ENCODE measurements at places on chromosomes 3 and 15.

- DNase-seq = no peak
These were observed 234.4 kb upstream of the LRTM1 start for GRCh38 chr3:55162031-55162795.

- no peak for DNase-seq
These were observed 963.4 kb upstream of the CFAP20DC start for GRCh38 chr3:60013241-60013640.

- DNase-seq = no peak
These were observed 926 bp upstream of the SKOR1 start for GRCh38 chr15:67824197-67824968.

- DNase-seq = no peak
These were observed 38.5 kb downstream of the LRCH3 start for GRCh38 chr3:197829397-197830045.

- DNase-seq = no peak
These were observed 94.7 kb upstream of the PDZRN3 start for GRCh38 chr3:73719413-73719851.

DNA sequence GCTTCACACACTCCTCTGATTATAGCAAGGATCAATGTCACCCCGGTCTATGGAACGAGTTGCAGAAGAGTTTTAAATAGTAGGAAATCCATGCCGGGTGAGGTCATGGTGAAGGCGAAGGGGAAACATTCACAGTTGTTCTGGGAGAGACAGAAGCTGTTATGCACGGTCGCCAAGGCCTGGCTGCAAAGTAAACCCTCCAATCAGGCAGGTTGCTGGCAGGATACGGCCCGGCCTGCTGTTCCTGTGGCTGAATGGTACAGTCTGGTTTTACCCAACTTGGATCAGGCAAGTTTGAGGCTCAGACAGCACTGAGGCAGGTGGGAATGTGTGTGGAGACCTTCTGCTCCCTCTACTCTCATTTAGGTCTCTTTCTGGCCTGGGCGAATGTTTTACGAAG is 45.3 kb upstream of the ATP2B2 start:
- no peak for DNase-seq

GRCh38 chr3:135224815-135225362 is 429.8 kb downstream of the EPHB1 start:
- DNase-seq = no peak

- DNase-seq = no peak
These were observed 108.9 kb downstream of the DUT start for GRCh38 chr15:48440084-48440483.

DNA sequence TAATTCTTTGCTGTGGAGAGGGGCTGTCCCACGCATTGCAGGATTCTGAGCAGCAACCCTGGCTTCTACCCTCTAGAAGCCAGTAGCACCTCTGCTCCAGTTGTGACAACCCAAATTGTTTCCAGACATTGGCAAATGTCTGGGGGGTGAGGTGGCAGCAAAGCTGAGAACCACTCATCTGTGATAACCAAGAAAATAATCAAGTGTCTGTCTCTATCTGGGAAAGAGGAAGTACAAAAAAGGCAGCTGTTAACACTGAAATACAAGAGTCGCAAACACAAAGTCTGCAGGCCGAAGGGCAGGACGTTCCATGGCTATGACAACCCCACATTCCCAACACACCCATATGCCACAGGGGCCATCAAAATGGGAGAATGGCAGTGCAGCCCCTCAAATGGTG is 42.2 kb upstream of the GNB5 start:
- DNase-seq = no peak

- DNase-seq = no peak
These were observed 56.3 kb upstream of the EPHB3 start for GRCh38 chr3:184505076-184505878.

DNA sequence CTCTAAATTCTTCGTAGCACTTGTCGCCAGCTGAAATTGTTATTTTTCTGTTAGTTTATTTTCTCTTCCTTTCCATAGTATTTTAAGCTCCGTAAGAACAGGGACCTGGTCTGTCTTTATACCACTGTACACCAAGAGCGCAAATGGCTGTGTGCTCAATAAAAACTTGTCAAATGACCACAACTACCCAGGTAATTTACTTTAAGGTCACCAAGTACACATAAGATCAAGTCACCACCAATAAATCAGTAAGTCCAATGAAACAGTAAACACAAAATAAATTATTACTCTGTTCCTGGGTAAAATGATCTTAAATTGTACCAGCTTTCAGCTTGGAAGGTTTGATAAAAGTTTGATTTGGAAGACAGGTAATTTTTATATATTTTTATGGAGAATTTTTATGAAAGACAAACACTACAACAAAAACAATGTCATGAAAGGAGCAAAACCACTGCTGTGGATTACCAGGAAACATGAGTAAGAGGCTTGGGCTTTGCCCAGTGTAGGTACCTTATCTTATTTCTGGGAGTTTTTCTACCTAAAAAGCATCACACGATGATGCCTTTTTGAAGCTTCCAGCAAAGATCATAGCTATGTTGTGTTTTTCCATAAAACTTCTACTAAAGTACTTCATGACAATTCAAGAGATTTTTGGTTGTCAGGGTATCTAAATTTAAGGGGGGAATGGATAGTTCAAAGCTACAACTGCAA is 406.8 kb downstream of the SHQ1 start:
- no peak for DNase-seq

DNA sequence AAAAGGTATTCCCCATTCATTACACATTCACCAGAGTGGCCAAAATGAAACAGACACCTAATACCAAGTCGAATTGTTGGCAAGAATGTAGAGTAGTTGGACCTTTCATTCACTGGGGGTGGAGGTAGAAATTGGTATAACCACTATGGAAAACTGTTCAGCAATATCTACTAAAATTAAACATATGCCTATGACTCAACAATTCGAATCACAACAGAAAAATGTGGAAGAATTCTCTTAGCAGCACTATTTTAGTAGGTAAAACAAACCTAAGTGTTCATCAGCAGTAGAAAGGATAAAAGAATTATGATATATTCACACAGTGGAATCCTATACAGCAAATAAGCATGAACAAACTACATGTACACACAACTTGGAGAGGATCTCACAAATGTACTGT is 30.6 kb downstream of the POLG start:
- DNase-seq = no peak

GRCh38 chr15:91942720-91943394 is 89.3 kb downstream of the SLCO3A1 start:
- peak; percentile 62 for DNase-seq

GRCh38 chr3:65080432-65080831 is 392.6 kb upstream of the ADAMTS9 start:
- no peak for DNase-seq

GRCh38 chr3:153896197-153896596 is 225.0 kb upstream of the ARHGEF26 start:
- DNase-seq = no peak

DNA sequence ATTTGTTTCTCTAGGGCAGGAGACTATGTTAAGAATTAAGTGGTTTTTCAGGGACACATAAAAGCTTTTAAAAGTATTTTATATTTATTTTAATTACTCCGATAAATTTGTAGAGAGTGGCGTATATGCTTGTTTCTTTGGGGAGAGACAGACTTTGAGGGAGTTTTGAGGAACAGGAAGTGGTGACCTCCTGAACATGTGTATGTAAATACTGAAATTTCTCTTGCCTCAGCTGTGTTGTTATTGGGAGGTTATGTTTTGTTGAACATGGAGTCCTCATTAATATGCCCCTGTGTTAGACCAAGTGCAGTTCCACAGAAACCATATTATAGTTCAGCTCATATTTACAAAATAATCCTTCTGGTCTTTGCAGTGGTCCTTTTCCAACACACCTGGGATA is 41.8 kb upstream of the UTS2B start:
- no peak for DNase-seq

GRCh38 chr3:29454161-29454611 is 173.3 kb downstream of the RBMS3 start:
- DNase-seq = no peak

- DNase-seq = no peak
These were observed 210.1 kb downstream of the MECOM start for GRCh38 chr3:169453256-169454059.

DNA sequence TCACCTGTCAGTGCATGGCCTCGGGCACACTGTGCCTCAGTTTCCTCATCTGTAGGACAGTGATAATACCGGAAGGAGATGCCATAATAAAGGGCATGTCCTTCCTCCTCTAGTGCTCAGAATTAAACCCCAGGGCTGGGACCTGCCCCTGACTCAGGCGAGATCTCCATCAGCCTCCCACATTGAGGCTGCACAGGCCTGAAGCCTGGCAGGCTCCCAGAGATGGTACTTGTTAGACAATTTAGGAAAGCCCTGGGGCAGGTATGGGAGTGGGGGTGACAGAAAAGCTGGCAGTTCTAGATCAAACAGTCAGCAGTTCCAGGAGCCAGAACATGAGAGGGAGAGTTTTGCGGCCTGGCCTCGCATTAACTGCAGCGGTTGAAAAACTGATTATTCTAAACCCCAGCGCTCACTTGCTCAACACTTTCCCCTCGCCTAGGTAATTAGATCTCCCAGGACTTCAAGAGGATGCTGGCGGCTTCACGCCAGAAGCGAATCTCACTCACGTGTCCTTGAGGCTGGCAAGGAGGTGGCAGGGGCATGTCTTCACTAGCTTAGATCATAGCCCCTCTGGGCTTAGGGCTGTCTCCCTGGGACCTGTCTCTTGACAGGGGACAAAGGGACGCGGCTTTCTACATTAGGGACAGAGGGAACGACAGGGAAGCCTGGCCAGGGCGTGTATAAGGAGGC is 73.1 kb downstream of the ATP2B2 start:
- no peak for DNase-seq

DNA sequence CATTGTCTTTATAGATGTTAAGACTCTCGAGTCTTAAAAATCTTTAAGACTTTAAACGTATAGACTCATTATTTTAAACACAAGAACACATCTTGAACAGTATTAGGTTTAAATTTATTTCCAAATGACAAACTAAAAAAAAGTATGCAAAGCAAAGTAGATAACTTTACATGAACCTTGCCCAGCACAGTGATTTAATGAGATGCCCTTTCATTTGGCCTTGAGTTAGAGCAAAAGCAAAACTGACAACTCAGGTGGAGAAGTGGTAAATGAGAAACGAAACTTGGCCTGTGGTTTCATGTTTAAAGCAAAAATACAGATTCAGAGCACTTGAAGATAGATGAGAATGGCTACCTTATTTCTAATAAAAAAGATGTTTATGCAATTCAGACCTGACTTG is 8.6 kb downstream of the GPR15 start:
- DNase-seq = peak; percentile 38

DNA sequence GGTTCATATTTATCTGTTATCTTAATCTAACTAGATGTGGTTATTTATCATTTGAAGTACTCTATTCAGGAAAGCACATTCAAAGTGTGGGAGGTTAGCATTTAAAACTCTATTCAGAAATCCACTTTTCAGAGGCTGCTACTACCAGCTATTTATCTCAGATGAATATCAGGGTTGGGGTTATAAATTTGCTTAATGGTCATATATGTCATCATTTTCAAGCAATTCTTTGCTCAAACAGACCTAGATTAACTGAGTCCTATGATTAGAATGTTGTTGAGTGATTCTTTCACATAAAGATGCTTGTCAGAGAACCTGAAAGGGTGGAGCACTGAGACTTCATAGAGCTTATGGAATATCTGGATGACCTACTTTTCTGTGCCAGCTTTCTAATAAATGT is 436.9 kb upstream of the TGFBR2 start:
- DNase-seq = no peak

DNA sequence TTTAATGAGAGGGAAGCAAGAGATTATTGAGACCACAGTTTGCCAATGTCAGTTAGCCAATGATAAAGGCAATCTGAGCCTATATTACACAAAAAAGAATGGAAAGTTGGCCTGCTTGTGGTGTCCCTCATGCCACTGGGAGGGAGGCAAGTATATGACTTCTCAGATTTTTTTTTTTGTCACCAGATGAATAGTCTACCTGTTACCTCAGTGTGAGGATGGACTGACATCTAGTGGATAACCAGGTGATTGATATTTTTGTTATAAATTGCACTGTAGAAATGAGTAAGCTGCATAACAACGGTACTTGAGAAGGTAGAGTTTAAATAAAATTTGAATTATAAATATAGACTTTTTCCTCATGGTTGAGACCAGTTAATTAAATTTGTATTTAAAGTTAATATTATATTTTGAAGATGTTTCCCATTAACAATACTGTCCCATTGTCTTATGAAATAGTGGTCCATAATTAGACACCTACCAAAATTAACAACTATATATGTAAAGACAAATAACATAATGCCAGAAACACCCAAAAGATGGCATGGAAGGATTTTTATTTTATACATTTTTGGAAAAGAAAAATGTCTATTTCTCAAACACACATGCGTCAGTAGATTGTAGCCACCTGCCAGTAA is 237.8 kb upstream of the GADL1 start:
- peak; percentile 48 for DNase-seq

DNA sequence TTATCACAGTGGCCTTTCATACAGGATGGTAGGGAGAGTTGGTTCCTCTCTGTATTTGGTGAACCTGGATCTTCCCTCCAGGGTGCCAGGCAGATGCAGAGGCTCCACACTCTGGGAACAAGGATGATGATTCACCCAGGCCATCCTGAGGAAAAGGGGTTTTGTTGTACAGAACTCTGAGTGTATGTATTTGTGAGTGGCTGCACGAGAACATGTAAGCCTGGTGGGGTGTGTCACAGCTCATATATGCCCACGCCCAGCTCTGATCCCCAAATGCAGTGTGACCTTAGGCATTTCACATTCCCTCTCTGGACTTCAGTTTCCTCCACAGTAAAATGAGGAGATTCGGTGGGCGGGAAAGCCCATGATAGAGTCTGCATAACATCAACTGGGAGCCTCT is 11.6 kb upstream of the CILP start:
- DNase-seq = no peak

- no peak for DNase-seq
These were observed 399.1 kb downstream of the SI start for GRCh38 chr3:164679245-164679644.

DNA sequence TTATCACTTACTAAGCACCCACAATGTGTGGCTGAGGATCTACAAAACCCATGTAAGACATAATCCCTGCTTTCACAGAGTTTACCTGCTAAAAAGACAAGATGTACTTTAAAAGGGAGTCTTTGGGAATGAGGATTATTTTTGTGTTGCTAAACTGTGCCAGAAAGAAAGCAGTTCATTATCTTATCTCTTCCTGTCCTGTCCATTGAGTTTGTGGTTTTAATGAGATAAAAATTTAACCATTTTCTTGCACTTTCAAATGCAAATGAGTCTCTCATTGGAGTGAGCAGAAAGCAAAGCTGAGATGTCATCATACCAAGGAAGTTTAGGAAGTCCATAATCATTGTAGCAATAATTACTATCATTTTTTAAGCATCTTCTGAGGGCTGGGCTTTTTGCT is 231.2 kb upstream of the ADAMTS9 start:
- DNase-seq = no peak

DNA sequence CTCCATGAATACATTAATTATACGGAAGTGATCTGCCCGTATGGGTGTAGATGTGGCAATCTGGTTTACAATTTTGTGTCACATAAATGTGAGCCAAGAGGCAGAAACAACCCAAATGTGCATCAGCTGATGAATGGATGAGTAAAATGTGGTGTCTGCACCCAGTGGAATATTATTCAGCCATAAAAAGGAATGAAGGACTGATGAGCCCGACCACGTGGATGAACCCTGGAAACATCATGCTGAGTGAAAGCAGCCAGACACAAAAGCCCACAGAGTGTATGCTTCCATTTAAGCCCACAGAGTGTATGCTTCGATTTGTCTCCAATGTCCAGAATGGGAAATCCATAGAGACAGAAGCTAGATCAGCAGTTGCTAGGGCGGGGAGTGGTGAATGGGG is 27.6 kb upstream of the FBLN2 start:
- no peak for DNase-seq
